ENCODE measurements at places on chromosomes 1 and 21.

DNA sequence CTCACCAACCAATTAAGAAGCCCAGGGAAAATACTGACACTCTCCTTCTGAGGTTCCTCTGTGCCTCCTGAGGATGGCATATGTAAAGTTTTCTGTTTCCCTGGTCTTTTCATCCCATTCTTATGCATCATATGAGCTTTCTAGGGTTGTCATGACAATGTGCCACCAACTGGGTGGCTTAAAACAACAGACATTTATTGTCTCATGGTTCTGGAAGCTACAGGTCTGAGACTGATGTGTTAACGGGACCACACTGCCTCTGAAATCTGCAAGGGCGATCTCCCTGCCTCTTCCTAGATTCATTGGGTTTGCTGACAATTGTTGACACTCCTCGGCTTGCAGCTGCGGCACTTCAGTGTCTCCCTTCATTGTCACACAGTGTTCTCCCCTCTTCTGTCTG lies 308.4 kb downstream of the RGS7 start:
- no peak for DNase-seq

GRCh38 chr1:43436371-43436770 lies 17.4 kb downstream of the HYI start:
- DNase-seq: no peak

GRCh38 chr1:3159121-3159520 lies 90.1 kb downstream of the PRDM16 start:
- no peak for DNase-seq

GRCh38 chr1:212451416-212452322 lies 18.9 kb downstream of the NENF start:
- no peak for DNase-seq

DNA sequence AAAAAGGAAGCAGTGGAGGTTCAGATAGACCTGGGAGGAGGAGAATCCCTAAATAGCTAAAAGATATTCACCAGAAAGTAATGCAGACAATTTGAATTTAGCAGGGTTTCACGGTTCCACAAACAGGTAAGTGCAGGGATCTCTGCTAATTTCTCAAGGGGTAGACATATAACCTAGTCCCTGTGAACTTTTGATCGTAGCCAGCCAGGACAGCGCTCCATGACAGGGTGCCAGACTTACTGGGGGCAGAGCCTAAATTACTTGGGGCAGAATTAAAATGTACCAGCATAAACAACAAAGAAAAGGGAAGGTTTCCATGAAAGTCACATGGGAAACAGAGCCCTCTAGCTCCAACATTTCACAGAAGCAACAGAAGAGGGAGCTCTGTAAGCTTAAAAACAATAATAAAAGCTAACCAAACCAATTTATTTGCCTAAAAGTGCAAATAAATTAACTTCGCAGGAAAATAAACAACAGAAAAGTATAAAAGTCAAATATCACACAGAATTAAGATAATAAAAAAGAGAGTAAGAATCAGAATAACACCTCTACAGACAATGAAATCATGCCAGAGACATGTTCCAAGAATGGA lies 198.3 kb downstream of the DUSP10 start:
- DNase-seq: no peak

DNA sequence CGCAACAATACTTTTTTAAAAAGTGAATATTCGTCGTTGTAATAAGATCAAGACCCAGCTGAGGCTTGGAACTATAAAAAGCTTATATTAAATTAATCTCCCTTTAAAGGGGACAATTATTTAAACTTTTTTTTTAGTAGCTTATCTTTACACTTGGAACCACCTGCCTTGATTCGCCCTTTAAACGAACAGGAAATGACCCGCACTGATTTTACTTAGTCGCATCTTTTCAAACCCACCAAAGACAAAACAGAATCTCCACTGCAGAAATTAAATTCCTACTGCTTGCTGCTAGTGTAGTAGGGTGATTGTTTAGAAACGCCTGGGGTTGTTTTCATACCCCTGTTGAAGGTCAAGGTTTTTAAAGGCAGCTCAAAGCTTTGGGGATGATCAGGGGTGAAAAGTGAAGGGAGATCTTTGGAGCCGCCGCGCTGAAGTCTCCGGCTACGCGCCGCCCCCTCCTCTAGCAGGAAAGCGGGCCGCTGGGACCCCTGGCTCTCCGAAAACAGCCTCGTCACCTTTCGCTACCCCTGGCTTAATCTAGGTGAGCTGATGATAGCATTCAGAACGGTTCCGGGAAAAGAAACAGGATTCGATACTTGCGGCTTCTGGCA lies 163.4 kb downstream of the RUNX1 start:
- DNase-seq: no peak

- no peak for DNase-seq
These were observed 96.7 kb upstream of the HP1BP3 start for GRCh38 chr1:20883766-20884165.

GRCh38 chr1:112169517-112169916 lies 180.0 kb upstream of the KCND3 start:
- no peak for DNase-seq

DNA sequence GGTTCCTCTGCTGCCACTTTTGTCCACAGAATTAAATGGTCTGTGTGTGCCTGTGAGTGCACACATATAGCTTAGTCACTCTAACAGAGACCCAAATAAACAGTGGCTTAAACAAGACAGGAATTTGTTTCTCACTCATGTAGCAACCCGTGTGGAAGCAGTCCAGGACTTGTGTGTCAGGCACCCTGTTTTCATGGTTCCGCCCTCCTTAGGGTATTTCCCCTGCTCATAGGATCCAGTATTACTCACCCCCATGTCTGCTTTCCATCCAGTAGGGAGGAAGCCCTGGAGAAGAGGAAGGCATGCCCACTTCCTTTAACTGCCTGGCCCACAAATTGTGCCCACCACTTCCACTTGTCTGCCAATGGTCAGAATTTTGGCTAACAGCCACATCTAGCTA lies 41.3 kb upstream of the TACSTD2 start:
- no peak for DNase-seq

DNA sequence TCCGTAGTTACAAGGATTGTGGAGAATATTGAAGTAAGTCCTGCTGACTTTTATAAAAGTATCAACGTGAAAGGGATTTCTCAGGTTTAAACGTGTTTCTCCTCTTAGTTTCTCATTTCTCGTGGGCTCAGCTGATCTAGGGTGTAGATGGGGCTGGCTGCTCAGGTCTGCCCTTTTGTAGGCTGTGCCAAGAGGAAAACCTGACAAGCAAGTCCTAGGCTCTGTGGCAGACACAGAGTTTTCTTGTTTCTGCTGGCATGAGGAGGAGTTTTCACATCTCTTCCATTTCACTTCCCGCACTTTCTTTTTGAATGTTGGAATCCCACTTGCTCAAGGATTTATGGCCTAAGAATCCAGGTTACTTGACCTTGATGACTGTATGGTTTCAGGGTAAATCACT lies 14.8 kb downstream of the VPS13D start:
- no peak for DNase-seq

Measured in activated CD8-positive, alpha-beta memory T cell treated with anti-CD3 and anti-CD28 coated beads for 4 hours (primary cell).